Stimulated activated CD8-positive, alpha-beta memory T cell treated with anti-CD3 and anti-CD28 coated beads, Interleukin-7, amount 100 ng/mL, for 24 hours (primary cell): ENCODE measurements at places on chromosomes 6 and 20.

GRCh38 chr6:87909849-87910248 lies 137.8 kb upstream of the SPACA1 start:
- DNase-seq, result no peak

DNA sequence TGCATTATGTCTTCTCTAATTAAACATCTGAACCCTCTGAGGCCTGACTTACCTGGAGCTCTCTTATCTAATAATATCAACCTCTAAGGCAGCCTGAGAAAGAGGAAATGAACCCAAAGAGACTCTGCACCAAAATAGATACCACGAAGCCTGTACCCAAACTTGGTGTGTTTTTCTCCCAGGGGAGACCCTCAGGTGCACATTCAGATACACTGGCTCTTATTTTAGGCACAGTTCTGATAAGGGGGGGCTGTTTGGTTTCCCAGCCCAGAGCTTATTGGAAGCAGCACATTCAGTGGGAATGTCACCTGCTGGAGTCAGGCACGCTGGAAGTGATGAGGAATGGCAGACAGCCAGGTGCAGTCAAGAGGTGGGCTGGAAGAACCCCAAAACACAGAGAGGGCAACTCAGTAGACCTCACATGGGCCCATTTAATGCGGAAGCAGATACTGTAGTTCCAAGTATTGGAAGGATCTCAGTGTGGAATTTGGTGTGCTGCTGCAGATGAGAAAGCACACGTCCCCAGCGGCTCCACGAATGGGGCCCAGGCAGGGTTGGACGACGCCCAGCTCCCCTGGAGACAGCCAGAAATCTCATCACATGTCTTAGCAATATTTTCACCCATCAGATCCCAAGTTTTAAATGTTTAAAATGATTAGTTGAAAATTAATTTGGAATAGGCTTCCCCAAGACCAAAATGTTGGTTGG lies 9.7 kb upstream of the CCR6 start:
- DNase-seq, result no peak

DNA sequence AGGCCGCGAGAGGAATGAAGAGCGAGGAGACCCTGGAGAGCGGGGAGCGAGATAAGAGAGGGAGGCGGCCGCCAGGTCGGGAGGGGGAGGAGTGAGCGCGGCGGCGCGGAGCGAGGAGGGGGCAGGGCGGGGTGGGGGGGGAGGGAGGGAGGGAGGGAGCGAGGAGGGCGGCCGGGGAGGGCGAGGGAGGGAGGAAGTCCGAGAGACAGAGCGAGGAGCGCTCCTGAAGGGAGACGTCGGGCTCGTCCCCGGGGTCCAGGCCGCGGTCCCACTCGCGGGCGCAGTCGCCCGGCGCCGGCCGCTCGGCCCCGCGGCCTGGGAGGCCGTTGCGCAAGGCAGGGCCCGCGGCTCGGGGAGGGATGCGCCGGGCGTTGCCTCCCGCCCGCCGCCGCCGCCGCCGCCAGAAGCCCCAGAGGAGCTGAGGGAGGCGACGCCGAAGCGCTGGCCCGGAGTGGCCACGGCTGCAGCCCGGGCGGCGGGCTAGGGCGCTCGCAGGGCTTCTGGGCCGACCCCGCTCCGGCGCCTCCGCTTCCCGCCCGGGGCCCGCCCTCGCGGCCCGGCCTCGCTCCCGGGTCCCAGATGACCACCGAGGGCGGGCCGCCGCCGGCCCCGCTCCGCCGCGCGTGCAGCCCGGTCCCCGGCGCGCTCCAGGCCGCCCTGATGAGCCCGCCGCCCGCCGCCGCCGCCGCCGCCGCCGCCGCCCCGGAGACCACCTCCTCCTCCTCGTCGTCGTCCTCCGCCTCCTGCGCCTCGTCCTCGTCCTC lies at the start of gene FOXF2:
Gene FOXF2 (plus strand): TSS at position 208 of the 764 bp plus-strand sequence. CDS start 372 bp downstream, at position 580.
- DNase-seq, result no peak

DNA sequence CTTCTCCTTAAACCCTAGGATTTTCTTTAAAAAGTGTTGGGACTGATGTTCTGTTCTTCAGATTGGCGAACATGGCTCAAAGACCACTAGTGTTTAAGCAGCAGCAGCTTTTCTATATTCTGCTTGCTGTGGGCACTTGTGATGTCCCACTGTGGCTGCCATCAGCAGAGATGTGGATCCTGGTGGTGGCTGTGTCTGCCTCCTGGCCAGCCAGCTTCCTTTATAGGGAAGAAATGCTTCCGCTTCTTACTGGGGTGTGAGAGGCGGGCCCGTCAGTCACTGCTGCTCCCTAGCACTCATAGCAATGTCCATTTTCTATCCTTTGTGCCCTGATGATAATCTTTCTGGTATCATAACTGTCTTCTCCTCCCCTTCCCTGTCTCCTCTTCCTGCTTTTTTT lies 66.7 kb upstream of the ESR1 start:
- no peak for DNase-seq

DNA sequence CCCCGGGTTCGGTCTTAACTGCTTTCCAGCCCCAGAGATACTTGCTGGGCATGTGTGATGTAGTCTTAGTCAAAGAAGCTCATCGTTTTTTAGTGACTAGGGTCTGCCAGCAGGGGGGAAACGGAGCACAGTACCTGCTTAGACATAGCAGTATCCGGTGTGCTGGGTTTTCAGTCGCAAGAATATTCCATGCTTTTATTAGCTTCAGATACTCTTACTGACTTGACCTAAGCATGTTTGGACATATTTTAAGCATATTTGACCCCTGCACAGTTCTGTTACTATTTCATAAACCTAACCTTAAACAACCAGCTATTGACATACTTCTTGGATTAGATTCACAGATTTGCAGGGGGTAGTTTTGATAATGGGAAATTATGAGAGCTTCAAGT lies 3.0 kb downstream of the E2F3 start:
- no peak for DNase-seq

DNA sequence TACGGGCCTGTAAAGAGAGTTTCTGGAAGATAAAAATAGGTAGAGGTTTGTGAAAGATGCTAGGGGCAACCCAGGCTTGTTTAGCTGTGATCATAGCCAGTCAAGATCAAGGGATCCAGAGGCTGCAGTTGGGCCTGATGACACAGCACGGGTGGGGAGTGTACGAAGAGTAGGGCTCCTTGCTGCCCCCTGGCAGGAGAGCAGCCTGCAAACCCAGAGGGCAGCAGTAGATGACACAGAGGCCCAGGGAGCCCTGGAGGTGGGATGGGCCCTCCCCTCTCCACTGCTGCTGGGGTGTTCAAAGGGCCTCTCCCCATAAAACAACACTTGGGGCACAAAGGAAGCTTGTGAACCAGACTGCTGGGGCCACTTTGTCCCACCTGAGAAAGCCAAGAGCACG lies 47.2 kb downstream of the VEGFA start:
- no peak for DNase-seq

GRCh38 chr6:148375401-148375800 lies 32.8 kb downstream of the SASH1 start:
- no peak for DNase-seq

- no peak for DNase-seq
Measured at GRCh38 chr6:16157909-16158308, 29.0 kb downstream of the MYLIP start.

- no peak for DNase-seq
Measured at GRCh38 chr6:116666869-116667268, 1.7 kb downstream of the ZUP1 start.

GRCh38 chr6:43993881-43994523 lies 133.2 kb downstream of the MRPL14 start:
- DNase-seq, result no peak

- DNase-seq, result no peak
Measured at GRCh38 chr6:85368631-85369030, 81.3 kb upstream of the NT5E start.

DNA sequence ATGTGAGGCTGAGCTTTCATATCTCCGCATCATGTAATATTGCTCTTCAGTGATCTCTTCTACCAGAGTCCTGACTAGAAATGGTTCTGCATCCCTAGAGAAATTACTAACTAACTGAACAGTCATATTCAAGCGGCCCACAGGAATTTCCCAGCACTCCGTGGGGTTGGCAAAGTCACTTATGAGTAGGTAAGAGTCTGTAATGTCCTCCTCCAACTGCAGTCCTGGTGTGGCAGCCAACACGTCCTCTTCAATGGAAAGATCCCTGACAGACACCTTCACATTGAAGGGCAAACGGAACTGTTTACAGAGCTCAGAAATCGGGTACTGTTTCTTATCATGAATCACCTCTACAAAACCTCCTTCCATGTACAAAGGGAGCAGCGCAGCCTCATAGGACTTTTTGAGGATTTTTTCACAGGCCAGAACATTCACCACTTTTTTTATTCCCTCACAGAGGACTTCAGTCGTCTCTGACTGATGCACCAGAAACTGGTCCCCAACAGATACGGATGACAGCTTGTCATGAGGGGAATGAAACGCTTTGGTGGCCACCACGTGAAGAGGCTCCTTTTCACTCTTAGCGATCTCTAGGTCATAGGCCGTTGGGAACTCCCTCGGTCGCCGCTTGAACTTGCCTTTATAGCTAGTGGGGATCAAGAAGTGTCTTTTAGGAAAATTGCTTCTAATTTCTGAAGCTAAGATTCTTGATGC lies 87.7 kb downstream of the THEMIS start:
- no peak for DNase-seq

- no peak for DNase-seq
Measured at GRCh38 chr20:8399947-8400346, 267.9 kb downstream of the PLCB1 start.

- no peak for DNase-seq
Measured at GRCh38 chr6:37287519-37288157, 29.7 kb upstream of the TMEM217 start.

- no peak for DNase-seq
Measured at GRCh38 chr6:154164397-154164796, 125.4 kb downstream of the OPRM1 start.

DNA sequence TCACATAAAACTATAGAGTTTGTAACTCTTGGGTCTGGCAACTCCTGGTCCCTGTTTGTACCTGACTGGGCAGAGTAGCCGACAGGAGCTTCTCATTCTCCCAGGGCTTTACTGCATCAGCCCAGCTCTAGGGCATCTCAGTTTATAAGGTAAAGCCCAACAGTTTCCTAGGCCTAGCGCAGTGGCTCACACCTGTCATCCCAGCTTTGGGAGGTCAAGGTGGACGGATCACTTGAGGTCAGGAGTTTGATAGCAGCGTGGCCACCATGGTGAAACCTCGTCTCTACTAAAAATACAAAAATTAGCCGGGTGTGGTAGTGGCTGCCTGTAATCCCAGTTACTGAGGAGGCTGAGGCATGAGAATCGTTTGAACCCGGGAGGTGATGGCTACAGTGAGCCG lies 47.8 kb downstream of the ATP9A start:
- DNase-seq, result no peak

GRCh38 chr20:53381568-53382262 lies 211.9 kb downstream of the ZNF217 start:
- DNase-seq, result no peak

- DNase-seq, result peak; percentile 69
Measured at GRCh38 chr6:2853769-2854395, 12.2 kb upstream of the SERPINB1 start.

- no peak for DNase-seq
Measured at GRCh38 chr6:136599329-136600011, 49.2 kb upstream of the MAP7 start.

DNA sequence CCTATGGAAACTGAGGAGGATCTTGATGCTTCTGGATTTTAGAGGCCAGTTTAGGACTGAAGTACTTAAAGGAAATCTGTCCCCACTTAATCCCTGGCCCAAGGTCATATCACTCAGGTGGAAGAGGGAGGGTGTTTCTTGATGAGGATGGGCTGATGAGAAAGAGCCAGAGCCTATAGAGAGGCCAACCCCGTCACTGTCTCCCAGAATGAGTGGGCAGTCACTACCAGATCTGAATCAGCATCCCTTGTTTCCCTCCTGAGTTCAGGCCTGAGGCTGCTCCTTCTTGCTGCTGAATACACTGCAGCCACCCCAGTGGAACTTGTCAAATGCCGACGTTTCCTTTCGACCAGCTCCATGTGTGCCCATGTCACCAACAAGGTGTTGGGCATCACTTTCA lies 14.8 kb downstream of the ARMC12 start:
- DNase-seq, result no peak

DNA sequence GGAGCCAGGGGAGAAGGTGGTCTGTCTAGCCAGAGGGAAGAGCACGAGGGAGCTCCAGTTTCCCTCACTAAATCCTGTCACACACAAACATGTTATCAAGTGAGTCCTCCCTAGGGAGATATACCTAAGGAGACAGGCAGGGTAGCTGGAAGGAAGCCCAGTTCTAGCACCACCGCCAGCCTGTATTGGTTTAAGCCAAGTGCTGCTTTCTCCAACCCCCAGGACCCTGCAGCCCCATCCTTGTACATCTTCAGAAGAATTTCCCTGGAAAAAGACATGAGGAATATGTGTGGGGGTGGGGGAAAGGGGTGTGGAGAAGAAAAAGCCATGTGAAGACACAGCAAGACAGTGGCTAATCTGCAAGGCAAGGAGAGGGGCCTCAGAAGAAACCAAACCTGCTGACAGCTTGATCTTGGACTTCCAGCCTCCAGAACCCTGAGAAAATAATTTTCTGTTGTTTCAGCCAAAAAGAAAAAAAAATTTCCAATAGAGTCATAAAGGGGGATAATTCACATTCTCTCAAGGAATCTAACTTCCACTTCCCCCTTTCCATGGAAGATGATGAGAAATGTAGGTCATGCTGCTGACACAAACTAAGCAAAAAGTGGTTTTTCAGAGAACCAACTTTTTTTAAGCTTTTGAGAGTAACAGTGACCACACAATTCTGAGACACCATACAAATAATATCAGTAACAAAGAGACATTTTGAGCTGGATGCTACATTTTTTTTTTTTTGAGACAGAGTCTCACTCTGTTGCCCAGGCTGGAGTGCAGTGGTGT lies 103.2 kb upstream of the PRDM1 start:
- no peak for DNase-seq

GRCh38 chr6:164066335-164066734 lies 651.8 kb downstream of the QKI start:
- no peak for DNase-seq

DNA sequence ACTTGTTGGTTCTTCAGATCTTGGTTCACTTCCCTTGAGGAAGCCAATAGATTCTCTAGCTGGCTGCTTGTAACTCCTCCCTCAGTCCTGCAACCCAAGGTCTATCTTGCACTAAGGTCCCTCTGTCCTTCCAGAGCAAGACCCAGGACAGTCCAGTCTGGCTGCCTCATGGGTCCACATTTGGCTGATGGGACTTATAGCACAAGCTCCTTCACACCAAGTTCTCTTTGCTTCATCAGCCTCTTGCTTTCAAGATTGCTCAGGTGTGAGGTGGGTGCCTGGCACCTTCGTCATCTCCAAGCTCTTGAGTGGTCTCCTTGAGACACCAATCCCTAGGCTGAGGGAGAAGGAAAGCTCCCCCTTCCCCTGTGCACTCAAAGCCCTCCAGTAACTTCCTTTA lies 28.3 kb downstream of the NSFL1C start:
- DNase-seq, result no peak

- no peak for DNase-seq
Measured at GRCh38 chr6:162217811-162218493, 509.6 kb downstream of the PRKN start.

DNA sequence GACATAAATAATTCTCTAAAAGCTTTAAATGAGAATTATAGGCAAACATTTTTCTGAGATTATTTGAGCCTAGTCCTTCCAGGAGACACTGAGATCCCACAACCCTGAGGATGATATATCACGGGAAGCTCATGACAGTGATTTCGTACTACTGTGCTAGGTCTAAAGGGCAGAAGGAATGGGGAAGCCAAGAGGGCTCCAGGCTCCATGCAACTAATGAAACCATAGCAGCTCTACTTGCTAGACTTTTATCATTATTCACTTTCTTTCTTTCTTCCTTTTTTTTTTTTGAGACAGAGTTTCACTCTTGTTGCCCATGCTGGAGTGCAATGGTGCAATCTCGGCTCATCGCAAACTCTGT lies 57.3 kb upstream of the SGK1 start:
- no peak for DNase-seq
